ENCODE measurements at places on chromosomes 3 and 15. TPM values are rescaled to one million over a fixed set of nuclear protein-coding genes. Genes with fewer than 3 reads are reported as not detected.
A peak's percentile ranks its signal among the peaks of the same experiment; 100 is the strongest.

- DNase-seq, result no peak
- H3K4me1 ChIP-seq, result no peaks in the 10 kb centered on the region
- no peaks in the 10 kb centered on the region for H3K27me3 ChIP-seq
These were observed 110.8 kb upstream of the RAD18 start for GRCh38 chr3:9074079-9074478.

GRCh38 chr3:128145279-128145678 is 8.0 kb upstream of the EEFSEC start:
- no peak for DNase-seq
- H3K27me3 ChIP-seq, result no peaks in the 10 kb centered on the region
- H3K4me3 ChIP-seq, result no peak overlapping the region

DNA sequence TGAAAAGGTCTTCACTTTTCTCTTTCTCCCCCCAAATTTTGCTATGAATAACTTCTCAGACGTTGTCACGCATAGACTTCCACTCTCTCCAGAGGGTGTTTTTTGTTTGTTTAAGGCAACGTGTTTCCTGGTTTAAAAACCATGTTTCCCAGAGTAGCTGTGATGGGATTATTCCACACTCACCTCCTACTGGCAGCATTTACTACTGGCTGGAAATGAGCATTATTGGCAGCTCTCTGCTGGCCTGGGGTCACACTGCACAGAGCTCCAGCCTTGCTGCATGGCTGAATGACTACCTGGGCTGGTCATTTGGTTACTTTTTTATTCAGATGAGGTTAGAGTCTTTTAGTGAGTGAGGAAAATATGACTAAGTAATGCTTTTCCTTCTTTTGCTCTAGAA is 65.2 kb downstream of the RARB start:
- H3K36me3 ChIP-seq, result no peaks in the 10 kb centered on the region
- no peak overlapping the region for H3K27ac ChIP-seq
- no peak for DNase-seq

DNA sequence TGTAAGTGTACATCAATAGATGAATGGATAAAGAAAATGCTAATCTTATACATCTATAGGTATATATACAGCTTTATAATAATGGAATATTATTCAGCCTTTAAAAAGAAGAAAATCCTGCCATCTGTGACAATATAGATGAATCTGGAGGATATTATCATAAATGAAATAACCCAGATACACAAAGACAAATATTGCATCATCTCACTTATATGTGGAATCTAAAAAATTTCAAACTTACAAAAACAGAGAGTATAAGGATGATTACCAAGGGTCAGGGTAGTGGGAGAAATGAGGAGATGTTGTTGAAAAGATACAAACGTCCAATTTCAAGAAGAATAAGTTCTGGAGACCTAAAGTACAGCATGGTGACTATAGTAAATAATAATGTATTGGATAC is 85.4 kb upstream of the AGTR1 start:
- no peak overlapping the region for H3K27ac ChIP-seq
- no peaks in the 10 kb centered on the region for H3K36me3 ChIP-seq
- H3K4me1 ChIP-seq, result no peaks in the 10 kb centered on the region
- DNase-seq, result no peak
- no peak overlapping the region for H3K4me3 ChIP-seq
- H3K27me3 ChIP-seq, result no peaks in the 10 kb centered on the region

DNA sequence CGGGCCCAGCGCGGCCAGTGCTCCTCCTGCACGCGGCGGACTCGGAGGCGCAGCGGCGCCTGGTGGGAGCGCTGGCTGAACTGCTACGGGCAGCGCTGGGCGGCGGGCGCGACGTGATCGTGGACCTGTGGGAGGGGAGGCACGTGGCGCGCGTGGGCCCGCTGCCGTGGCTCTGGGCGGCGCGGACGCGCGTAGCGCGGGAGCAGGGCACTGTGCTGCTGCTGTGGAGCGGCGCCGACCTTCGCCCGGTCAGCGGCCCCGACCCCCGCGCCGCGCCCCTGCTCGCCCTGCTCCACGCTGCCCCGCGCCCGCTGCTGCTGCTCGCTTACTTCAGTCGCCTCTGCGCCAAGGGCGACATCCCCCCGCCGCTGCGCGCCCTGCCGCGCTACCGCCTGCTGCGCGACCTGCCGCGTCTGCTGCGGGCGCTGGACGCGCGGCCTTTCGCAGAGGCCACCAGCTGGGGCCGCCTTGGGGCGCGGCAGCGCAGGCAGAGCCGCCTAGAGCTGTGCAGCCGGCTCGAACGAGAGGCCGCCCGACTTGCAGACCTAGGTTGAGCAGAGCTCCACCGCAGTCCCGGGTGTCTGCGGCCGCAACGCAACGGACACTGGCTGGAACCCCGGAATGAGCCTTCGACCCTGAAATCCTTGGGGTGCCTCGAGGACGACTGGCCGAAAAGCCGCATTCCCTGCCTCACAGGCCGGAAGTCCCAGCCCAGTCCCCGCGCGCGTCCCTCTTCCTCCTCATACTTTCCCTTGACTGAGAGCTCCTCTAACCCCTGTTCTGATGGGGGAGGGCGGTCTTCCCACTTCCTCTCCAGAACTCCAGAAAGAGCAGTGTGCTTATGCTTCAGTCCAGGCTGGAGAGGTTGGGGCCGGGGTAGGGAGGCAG is 1.4 kb upstream of the IL17RC start:
- H3K4me3 ChIP-seq, result peak overlapping the region; percentile 54
- H3K27me3 ChIP-seq, result peaks cover 2% of the 10 kb centered on the region
- H3K36me3 ChIP-seq, result no peaks in the 10 kb centered on the region
- H3K4me1 ChIP-seq, result peaks cover 10% of the 10 kb centered on the region
- H3K27ac ChIP-seq, result no peak overlapping the region

The CPLX3 gene
- not detected for total RNA-seq

The ADAMTSL3 gene
- 0.29 TPM for total RNA-seq

GRCh38 chr3:44478606-44479094 is 1.2 kb upstream of the ZNF445 start:
- H3K4me3 ChIP-seq, result no peak overlapping the region
- DNase-seq, result no peak
- no peak overlapping the region for H3K27ac ChIP-seq
- no peaks in the 10 kb centered on the region for H3K27me3 ChIP-seq
- H3K4me1 ChIP-seq, result peaks cover 4% of the 10 kb centered on the region

The GNAT1 gene
- not detected for total RNA-seq

GRCh38 chr15:51759557-51760070 is 8.2 kb downstream of the TMOD2 start:
- no peak overlapping the region for H3K4me3 ChIP-seq
- DNase-seq, result no peak
- no peaks in the 10 kb centered on the region for H3K4me1 ChIP-seq
- H3K27me3 ChIP-seq, result no peaks in the 10 kb centered on the region
- H3K27ac ChIP-seq, result no peak overlapping the region

The EPHB3 gene
- 0.13 TPM for total RNA-seq

The SAMD7 gene
- total RNA-seq, result not detected

The CLSTN2 gene
- 0.05 TPM for total RNA-seq

DNA sequence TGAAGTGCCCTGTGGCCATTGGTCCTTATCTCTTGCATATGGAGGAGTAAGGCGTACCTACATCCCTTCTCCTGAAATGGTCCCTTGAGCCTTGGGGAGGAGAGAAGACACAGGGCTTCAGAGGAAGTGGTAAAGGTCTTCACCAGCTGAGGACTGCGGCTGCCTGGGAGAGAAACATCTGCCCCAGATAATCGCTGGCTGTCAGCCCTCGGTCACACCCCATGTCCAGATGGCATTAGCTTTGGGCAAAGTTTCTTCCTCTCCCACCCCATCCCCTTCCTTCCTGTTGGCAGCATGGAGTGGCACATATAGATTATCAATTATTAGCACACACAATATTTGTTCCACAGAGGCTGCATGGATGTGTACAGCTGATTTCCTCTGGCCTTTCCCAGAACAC is 61.6 kb downstream of the LRTM1 start:
- no peaks in the 10 kb centered on the region for H3K27me3 ChIP-seq
- no peaks in the 10 kb centered on the region for H3K4me1 ChIP-seq
- H3K36me3 ChIP-seq, result no peaks in the 10 kb centered on the region
- H3K27ac ChIP-seq, result no peak overlapping the region
- no peak overlapping the region for H3K4me3 ChIP-seq

DNA sequence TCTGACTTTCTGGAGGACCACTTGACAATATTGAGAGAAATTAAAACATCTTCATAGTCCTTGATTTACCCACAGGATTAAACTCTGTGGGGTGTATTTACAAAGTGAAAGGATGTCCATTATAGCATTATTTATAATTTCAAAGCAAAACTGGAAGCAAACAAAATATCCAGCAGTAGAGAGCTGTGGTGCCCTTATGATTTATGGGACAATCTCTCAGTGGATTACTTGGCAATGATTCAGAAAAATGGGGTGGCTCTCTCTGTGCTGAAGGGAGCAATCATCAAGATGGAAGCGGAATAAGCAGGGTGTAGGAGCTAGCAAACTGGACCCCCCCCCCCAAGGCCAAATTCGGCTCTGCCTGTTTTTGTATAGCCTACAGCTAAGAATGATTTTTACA is 9.0 kb downstream of the PPCDC start:
- peaks cover 2% of the 10 kb centered on the region for H3K36me3 ChIP-seq
- DNase-seq, result no peak
- H3K4me3 ChIP-seq, result no peak overlapping the region
- no peaks in the 10 kb centered on the region for H3K27me3 ChIP-seq
- peak overlapping the region; percentile 68 for H3K27ac ChIP-seq
- H3K4me1 ChIP-seq, result peaks cover 40% of the 10 kb centered on the region

The VEPH1 gene
- 0.26 TPM for total RNA-seq

DNA sequence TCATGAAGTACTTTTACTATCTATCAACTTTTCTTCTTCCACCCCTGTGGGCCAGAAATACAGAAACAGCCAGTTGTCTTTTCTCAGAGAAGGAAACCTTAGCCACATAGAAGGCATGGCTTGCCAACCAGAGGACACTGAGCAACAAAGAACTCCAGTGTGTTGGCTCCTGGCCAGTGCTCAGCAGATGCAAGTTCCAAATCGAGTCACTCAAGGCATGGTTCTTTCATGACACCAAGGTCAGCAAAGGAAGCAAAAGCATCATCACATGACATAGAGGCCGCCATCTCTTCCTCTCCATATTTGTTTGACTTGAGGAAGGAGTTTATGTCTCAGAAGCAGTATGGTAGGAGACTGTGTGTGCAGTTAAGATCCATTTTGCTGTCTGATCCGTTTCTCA is 92.2 kb downstream of the MYLK start:
- H3K4me1 ChIP-seq, result no peaks in the 10 kb centered on the region
- 0 out of 2 replicates have a peak, but pooled peaks cover 2% of the 10 kb centered on the region for H3K27me3 ChIP-seq
- H3K27ac ChIP-seq, result no peak overlapping the region
- no peak overlapping the region for H3K4me3 ChIP-seq
- no peak for DNase-seq

DNA sequence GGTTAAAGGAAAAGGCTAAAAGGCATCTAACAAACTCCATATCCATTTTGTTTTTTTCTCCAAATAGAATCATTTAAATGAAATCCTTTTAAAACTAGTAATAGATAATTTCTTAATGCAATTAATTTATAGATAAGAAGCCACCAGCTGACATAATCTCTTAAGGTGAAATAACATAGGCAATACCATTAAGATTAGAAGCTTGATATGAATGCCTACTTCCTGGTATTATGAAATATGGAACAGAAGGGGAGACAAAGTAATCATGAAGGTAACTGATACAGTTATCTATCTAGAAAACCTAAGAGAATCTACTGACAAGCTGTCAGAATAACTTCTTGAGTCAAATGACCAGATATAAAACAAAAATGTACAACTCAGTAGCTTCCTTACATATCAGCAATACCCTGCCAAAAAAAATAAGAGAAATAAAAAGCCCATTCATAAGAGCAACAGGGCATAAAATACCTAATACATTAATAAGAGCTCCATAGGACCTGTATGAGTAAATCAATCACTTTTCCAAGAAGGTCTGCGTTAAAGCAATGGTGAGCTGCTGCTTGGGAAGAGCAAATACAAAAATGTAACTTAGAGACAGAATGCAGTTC is 10.7 kb downstream of the EHD4 start:
- peaks cover 29% of the 10 kb centered on the region for H3K4me1 ChIP-seq
- H3K36me3 ChIP-seq, result peaks cover 26% of the 10 kb centered on the region
- H3K4me3 ChIP-seq, result no peak overlapping the region
- no peaks in the 10 kb centered on the region for H3K27me3 ChIP-seq
- DNase-seq, result no peak

The MAP1A gene
- 0.16 TPM for total RNA-seq

The LRRN1 gene
- total RNA-seq, result not detected

GRCh38 chr3:112376992-112377391 is 44.0 kb downstream of the CD200 start:
- H3K27me3 ChIP-seq, result no peaks in the 10 kb centered on the region
- H3K27ac ChIP-seq, result no peak overlapping the region
- no peaks in the 10 kb centered on the region for H3K4me1 ChIP-seq
- H3K36me3 ChIP-seq, result no peaks in the 10 kb centered on the region
- DNase-seq, result no peak

DNA sequence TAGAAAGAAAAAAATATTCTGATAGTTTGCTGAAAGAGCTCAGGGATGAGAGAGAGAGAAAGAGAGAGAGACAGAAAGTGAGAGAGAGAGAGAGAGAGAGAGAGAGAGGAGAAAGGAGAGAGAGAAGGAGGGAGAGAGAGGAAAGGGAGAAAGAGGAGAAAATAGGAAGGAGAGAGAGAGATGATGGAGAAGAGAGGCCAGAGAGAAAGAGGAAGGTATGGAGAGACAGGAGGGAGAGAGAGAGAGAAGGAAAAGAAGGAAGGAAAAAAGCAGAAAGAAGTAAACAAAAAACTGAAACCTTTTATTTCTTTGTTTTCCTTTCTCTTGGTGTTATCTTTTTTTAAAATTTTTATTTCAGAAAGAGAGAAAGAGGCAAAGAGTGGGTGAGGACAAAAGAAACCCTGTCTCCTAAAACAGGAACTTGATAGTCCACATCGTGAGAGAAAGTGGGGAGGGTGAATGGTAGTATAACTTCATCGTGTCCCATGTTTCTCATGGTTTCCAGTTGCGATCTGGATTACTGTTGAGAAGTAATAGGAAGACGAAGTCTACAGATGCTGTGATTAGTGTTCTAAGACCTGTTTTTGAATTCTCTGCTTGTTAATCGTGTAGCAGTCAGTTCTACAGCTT is 279.7 kb downstream of the LPP start:
- H3K36me3 ChIP-seq, result no peaks in the 10 kb centered on the region
- H3K27me3 ChIP-seq, result no peaks in the 10 kb centered on the region
- no peak overlapping the region for H3K4me3 ChIP-seq

The ADPRH gene
- 26.0 TPM for total RNA-seq

GRCh38 chr3:146102885-146103284 is 58.1 kb downstream of the PLOD2 start:
- DNase-seq, result no peak
- H3K27me3 ChIP-seq, result no peaks in the 10 kb centered on the region
- no peak overlapping the region for H3K4me3 ChIP-seq
- H3K4me1 ChIP-seq, result no peaks in the 10 kb centered on the region
- H3K36me3 ChIP-seq, result no peaks in the 10 kb centered on the region
